Effector CD8-positive, alpha-beta T cell (primary cell): ENCODE measurements at places on chromosomes 2 and 18.

DNA sequence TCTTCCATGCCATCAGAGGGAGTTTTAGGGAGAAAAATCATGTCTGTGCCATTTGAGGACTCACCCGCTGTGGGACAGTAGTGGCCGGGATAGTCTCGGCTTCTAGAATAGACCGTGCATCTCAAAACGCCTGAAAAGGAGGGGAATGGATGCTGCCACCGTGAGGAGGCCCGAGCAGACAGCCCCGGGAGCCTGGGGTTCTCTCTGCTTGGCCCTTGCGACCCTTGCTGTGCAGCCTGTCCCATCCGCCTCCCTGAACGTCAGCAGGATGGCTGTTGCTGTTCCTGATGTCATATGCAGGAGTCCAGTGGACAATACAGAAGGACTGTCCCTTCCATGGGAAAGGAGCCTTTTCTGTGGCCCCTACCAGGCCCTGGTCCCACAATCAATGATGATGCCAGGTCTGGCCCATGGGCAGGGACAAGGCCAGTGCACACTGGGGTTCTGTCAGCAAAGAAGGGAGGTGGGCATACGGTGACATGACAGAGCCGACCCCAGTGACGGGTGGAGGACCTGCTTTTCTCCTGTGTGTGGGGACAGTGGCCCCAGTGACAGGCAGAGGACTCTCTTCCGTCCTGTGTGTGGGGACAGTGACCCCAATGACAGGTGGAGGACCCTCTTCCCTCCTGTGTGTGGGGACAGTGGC is 58.8 kb downstream of the ACKR3 start:
- DNase-seq: no peak

DNA sequence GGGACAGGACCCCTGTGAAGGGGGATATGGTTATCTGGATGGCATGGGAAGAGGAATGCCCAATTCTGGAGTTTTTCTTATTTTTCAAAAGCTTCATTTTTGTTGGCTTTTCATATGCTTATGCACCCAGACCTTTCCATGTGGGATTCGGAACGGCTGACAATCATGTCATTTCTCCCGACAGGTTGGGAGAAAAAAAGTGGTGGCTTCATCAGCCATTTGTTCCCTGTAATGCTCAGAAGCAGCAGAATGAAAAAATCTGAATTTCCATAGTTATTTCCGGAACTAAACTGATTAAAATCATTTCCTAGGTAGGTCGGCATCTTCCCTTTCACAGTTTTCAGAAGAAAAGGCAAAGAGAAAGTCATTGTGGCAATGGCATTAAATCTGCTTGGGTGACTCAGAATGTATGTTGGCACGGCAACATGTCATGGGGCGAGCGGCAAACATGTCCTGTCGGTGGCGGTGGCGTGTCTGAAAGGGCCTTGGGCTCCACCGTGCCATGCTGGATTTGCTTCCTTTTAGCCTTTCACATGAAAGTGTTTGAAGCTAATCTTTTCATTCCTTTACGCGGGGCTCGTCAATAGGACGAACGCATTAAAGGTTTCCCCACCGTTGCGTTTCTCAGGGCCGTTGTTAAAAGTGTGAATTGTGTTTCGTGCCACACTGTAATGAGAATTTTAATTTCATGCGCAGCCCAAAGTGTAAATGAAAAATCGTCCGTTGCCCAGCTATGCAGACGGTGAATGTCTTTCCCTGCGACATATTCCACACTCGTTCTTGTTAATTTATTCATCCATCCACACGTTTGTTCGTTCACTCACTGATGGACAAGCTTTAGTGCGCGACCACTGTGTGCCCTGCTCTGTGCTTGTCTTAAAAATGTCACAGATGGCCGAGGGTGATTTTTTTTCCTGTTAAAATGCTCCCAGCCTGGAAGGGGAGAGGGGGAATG is 18.5 kb downstream of the ACKR3 start:
- DNase-seq: no peak

- DNase-seq: peak; percentile 52
Observed at GRCh38 chr2:105802587-105802986, 57.9 kb downstream of the NCK2 start.

- no peak for DNase-seq
Observed at GRCh38 chr2:17506736-17507616, 11.3 kb downstream of the RAD51AP2 start.

- DNase-seq: no peak
Observed at GRCh38 chr2:42651057-42651456, 82.6 kb downstream of the MTA3 start.

- DNase-seq: no peak
Observed at GRCh38 chr18:28718696-28719095, 541.8 kb upstream of the CDH2 start.

GRCh38 chr2:99417396-99417795 is 72.4 kb downstream of the REV1 start:
- no peak for DNase-seq

DNA sequence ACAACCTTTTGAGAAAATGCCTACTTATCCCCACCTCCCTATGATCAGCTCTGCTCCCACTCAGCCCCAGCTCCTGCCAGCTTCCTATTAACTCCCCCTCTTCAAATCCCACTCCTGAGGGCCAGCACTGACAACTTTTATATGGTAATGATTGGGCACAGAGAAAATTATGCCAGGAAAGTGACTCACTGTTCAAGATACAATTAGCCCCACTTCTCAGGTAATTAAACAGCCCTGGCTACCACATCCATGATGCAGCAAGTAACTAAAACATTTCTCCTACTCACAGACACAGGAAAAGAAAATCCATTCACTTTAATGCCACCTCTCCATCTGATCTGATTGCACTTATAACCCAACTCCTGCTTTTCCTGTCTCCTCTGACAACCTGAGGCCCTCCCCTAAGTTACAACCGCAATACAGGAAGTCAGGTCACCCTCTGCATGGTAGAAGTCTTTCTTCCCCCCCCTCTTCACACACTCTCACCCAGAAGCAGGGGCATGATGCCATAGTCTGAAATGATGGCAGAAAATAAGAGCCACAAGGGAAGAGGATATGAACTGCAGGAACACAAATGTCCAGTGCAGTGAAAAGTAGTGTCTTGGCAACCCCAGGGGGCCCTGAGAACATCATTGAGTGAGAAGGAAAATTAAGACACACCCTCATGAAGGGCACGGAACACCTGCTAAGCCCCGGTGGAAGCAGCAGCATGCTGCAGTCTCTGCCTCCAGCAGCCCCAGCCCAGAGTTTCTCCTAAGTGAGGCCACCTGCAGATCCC is 54.4 kb downstream of the STK39 start:
- no peak for DNase-seq

DNA sequence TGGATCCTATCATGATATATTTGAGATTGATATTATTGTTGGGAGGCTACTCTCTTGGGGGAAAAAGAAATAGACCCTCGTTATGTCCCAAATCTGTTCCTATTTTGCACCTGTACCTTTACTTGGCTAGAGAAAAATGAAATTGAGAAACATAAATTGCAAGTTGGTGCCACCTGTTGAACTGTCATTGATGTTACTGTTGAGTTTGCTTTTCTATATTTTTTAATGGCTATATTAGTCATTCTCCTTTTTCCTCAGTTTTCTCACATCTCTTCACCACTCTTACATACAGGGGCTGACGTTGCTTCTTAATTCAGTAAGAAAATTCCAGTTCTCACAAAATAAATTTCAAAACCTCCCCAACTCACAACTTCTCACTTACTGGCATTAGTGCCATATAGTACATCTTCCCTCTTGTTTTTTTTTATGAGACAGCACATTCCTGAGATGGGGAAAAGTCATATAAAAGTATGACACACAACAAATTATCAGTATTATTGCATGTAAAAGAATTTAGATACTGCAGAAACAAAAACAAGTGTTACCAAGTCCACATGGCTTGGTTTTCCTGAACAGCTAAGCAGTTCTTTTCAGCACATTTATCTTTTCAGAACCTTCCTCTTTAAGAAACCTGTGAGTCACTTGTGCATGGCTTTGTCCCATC is 348.3 kb upstream of the DSEL start:
- DNase-seq: no peak

- no peak for DNase-seq
Observed at GRCh38 chr2:16948053-16948452, 282.4 kb upstream of the CYRIA start.

DNA sequence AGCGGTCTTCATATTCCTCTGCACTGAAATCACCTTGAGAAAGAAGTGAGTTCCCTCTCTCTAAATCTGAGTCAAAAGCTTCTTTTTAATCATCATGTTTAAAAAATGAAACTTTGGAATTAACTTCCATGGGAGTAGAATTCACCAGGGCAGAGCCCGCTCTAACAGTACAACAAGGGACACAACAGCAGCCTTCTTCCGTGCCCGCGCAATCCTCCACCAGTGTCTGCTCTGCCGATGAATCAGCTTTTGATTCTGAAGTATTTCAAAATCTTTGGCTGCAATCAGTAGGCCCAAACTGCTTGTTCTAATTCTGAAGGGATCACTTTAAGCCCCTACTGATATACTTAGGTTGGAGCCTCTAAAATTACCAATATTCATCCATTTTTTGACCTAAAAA is 76.9 kb downstream of the USP40 start:
- DNase-seq: no peak

- no peak for DNase-seq
Observed at GRCh38 chr18:446941-447560, 53.5 kb downstream of the COLEC12 start.

GRCh38 chr2:199572571-199572970 is 114.8 kb upstream of the SATB2 start:
- no peak for DNase-seq

GRCh38 chr2:64059270-64059669 is 40.0 kb upstream of the VPS54 start:
- DNase-seq: no peak

DNA sequence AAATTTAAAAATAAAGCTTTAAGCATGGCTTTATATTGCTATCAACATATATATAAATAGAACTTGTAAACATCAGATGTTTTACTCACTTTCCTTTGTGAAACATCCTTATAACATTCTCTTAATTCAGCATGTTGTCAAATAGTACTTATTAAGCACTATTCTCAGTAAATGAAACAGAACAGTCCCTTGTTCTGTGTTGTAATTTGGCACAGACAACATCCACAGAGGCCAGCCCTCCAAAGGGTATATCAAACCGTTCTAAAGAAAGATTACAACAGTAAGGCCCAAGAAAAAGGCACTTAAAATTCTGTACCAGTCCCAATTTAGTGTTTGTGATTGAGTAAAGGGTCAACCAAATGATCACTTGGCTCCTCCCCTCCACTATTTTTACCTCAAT is 46.0 kb downstream of the GAREM1 start:
- DNase-seq: no peak

DNA sequence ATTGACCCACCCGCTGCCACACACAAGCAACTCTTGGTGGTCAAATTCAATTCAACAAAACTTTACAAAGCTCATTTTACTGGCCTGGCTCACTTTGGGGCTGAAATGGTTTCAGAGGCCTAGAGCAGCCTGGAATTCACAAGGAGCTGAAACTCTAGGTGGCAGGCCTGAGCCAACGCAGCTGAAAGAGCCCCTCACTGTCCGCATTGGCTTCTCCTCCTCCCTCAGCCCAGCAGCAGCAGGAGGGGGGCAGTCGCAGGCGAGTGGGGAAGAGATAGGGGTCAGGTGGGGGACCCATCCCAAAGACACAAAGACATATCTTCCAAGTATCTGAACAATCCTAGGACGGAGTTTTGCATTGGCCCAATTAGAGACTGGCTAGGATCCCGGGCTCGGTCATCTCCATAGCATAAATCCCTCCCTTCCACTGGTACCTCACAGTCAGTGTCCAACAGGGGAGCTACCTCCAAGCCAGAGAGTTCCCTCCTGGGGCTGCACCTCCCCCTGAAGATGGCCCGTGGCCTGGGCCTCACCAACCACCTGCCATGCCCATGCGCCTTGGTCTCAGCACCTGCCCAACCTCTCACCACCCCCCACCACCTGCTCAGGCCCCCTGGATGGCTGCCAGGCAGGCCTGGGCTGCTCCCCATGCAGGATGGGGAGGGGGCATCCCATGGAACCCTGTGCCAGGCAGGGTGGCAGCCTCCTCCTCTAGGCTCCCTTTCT is 113.4 kb downstream of the ZBTB7C start:
- DNase-seq: no peak

GRCh38 chr2:228507870-228508269 is 326.4 kb upstream of the SPHKAP start:
- DNase-seq: no peak

DNA sequence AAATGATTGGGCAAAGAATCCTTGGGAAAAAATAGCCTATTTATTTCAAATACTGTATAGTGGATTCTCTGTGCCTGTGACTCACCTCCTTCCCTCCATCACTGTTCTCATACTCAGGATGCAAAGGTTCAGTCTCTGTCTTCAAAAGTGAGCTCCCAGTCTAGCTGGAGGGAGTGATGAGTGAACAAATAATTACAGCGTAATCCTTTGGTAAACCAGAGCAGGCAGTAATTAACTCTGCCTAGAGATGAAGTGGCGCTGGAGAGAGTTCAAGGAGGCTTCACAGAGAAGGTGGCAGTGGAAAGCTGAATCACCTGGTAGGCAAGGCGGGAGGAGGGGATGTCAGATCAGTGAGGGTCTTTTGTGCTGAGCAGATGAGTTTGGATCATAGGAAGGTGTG is 6.5 kb downstream of the DGUOK start:
- DNase-seq: no peak

- no peak for DNase-seq
Observed at GRCh38 chr2:235102896-235103295, 151.1 kb downstream of the SH3BP4 start.

DNA sequence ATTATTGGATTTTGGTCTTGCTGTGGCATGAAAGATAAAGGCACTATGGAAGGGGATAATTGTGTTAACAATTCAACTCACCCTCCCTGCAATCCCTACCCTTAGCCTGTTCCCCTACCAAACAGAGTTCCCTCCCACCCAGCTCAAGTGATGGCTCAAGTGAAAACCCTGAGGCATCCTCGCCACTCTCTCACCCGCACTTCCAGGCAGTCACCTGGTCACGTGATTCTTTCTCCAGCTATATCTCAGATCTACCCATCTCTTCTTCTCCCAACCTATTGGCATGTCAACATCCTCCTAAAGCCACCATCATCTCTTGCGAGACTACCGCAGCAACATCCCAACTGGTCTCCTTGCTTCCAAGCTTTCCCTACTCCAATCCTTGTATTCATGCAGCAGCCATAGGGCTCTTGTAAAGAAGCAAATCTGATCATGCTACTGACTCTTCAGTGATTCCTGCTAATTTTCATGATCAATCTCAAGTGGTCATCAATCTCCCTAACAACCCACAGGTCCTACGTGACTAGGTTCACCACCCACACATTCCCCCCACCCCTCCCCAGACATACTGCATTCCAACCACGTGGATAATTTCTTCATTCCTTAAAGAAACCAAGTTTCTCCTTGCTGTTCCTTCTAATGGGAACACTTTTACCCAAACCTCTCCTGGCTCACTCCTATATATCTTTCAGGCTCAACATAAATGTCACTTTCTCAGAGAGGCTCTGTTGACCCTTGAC is 66.7 kb downstream of the MBD2 start:
- DNase-seq: no peak

DNA sequence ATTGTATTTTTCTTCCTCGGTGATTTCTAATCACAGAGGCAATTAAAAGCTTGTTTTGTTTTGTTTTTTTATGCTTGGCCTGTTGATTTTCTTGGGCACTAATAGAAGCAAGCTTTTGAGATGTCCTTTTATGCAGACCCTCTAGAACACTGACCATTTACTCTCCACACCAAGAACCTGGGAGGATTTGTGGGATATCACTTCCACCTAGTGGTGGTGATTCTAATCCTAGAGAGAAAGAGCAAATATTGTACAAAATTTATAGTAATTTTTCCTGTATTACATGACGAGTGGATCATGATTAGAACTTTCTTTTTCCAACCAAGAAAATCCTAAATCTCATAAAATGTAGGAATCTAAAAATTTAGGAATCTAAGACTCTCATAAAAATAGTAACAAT is 23.4 kb downstream of the NEMP2 start:
- no peak for DNase-seq
